ENCODE measurements at places on chromosomes 2 and 18.

GRCh38 chr2:2007551-2008501 is 263.5 kb upstream of the PXDN start:
- no peak for DNase-seq

- no peak for DNase-seq
Measured at GRCh38 chr18:8162802-8163201, 446.4 kb upstream of the RAB12 start.

DNA sequence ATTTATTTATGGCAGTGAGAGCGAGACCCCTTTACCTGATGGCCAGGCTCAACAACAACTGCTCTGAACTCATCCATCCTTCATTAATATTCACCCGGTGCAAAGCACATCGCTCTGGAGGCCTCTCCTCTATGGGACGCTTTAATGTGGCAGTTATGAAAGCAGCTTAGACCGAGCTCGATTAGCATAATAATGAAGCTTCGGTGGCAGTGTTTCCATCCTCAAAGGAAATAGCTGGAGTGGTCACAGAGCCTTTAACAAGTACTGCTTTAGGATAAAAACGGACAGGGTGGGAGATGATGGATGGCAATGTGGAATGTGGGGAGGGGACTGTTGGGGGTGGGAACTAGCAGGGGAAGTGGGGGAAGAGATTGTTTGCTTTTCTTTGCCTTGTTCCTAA is 243.9 kb downstream of the SLC4A3 start:
- DNase-seq: no peak

GRCh38 chr2:101082998-101083397 is 68.2 kb downstream of the TBC1D8 start:
- no peak for DNase-seq
